Endothelial cell (in vitro differentiated cells): ENCODE measurements at places on chromosomes 5 and 9. TPM values are rescaled to one million over a fixed set of nuclear protein-coding genes. Genes with fewer than 3 reads are reported as not detected.

Gene SHC3
- 6.5 TPM for total RNA-seq

Gene GLDC
- total RNA-seq: 29.1 TPM

DNA sequence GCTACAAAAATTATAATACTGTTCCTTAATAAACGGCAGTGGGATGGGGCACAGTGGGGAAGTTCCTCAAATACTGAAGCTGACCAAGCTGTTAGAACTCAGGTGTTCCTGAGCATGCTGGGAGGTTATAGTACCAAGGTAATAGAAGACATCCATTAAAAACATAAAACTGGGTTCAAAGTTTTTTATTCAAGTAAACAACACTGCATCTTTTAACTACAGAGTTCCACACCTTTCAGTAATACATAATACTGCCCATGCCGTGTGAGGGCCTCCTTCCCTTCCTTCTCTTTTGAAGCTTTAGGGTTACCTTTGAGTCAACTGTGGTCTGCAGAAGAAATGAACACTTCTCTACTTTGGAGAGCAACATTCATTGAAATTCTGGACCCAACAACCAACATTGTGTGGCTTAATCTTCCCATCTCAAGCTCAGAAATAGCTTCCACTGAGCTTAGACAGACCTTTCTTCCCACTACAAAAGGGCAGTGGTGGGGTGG lies 43.6 kb downstream of the SERINC5 start:
- H3K36me3 ChIP-seq: peaks cover 10% of the 10 kb centered on the region
- no peak overlapping the region for H3K27ac ChIP-seq
- H3K4me1 ChIP-seq: peaks cover 36% of the 10 kb centered on the region

DNA sequence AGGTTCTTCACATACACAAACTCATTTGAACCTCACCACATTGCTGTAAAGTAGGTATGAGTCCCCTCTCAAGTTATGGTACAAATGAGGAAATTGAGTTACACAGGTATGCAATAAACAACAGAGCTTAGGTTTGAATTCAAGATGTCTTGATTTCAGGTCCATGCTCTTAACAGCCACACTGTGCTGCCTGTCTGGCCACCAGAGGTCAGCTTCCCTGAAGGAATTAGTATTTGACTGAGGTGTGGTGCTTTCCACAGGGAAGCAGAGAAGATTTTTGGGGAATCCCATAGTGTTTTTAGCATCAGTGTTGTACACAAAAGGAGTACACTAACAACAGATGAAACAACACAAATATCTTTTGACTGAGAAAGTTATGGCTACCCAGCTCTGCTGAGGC lies 94.4 kb upstream of the ITGA1 start:
- H3K4me3 ChIP-seq: no peak overlapping the region
- H3K27me3 ChIP-seq: no peaks in the 10 kb centered on the region
- H3K27ac ChIP-seq: no peak overlapping the region
- no peaks in the 10 kb centered on the region for H3K36me3 ChIP-seq
